ENCODE measurements at places on chromosomes 3 and 15.

- no peak for DNase-seq
Observed at GRCh38 chr3:122687298-122687697, 6.7 kb downstream of the PARP14 start.

GRCh38 chr3:196218155-196218712, 1.9 kb downstream of the SLC51A start:
- no peak for DNase-seq

DNA sequence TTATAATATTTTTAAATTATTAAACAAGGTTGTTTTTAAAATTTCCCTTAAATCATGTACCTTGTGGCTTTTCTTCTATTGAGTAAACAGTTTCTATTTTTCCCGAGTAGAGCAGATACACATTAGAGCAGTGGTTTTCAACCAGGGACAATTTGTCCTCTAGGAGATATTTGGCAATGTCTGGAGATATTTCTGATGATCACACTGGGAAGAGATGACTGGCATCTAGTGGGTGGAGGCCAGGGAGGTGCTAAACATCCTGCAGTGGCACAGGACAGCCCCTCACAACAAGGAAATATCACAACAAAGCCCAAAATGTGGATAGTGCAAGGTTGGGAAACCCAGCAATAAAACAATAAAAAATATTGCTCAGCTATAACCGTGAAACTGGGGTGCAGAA, 113.0 kb upstream of the PTPRG start:
- no peak for DNase-seq

- DNase-seq = no peak
Observed at GRCh38 chr3:181326637-181327223, 337.2 kb upstream of the DNAJC19 start.

DNA sequence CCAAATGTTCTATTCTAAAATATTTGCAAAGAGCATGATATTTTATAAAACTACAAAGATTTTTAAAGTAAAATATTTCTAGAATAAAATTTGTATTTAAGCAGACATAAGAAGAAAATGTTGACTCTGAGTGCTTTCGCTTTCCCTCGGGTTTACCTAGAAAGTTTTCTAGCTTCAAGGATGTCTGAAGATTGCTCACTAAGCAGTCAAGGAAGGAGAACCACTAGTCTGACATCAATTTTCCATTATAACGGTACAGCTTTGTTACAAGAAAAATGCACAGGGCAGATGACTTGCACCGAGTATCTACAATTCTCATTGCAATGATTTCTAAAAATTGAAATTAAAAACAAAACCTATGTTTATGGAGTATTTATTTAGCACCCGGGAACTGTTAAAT, 14.2 kb downstream of the GPR15 start:
- no peak for DNase-seq

DNA sequence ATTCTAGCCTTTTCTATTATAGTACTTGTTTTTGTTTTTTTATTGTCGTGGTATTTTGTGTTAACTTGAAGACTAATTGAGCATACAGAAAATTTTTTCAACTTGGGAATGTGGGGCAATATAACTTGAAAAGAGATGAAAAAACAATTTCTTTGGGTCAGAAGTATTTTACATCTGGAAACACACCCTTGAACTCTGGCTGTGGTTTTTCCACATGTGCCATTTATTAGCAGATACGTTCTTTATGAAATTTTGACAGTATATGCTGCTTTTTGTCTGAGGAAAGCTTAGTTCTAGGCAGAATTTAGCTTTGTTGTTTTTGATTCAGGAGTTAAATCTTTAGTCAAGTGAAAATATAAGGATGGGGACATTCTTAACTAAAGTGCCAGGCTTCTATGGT, 44.7 kb downstream of the TCF12 start:
- DNase-seq = no peak

GRCh38 chr3:139198929-139199328, 144.9 kb upstream of the MRPS22 start:
- DNase-seq = peak; percentile 19

GRCh38 chr3:111821891-111822290, 37.2 kb upstream of the PHLDB2 start:
- no peak for DNase-seq

- peak; percentile 88 for DNase-seq
Observed at GRCh38 chr3:52090131-52090932, 34.0 kb upstream of the DUSP7 start.

- DNase-seq = no peak
Observed at GRCh38 chr15:71261418-71261817, 146.1 kb downstream of the THSD4 start.

DNA sequence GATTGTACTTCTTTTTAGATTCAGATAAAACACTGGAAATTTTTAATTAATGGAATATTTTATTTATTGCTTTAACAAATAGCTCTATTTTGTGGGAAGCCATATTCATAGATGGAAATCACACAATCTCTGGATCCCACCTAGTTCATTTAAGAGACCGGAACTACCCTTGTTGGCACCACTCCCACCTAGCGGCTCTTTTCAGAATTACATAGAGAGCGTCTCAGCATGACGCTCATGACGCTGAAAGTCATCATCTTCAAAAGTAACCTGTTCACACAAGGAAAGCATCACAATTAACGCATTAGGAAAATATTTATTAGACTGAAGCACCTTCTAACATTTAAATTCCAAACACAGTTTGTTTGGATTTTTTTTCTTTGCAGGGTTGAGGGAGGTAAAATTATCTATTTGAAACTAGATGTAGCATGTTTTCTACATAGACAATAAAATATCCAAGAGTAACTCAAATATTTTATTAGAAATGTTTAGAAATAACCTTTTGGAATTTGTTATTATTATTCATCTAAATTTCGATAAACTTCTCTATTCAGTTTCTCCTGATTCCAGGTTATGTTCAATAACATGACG, 214.9 kb upstream of the ARRDC4 start:
- no peak for DNase-seq

DNA sequence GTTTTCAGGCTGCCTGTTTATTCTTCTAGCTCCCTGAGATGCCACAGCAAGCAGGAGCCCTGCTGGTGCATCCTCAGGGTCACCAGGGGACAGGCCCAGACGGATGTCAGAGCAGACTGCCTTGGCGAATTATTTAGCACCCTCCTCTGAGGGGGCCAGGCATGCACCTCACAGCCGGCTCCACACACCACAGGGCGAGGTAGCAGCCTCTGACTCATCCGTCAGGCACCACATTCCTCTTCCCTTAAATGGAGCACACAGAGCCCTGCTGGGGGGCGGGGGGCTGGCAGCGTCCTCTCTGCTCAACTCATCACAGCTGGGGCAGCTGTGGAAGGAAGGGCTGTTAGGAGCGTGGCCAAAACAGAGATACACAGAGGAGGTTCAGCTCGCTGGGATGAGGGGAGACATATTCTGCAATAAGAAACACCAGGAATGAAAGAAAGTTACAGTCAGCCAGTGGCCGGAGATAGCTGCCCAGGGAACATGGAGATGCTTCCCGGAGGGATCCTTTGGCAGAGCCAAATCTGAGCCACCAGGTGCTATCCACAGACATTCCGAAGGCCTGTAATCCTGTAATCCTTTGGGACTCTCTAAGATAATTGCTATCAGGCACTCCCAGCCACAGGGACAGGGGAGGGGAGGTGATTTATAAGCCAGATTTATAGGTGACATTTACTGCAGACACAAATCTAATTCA, 13.9 kb upstream of the PRICKLE2 start:
- peak; percentile 96 for DNase-seq

DNA sequence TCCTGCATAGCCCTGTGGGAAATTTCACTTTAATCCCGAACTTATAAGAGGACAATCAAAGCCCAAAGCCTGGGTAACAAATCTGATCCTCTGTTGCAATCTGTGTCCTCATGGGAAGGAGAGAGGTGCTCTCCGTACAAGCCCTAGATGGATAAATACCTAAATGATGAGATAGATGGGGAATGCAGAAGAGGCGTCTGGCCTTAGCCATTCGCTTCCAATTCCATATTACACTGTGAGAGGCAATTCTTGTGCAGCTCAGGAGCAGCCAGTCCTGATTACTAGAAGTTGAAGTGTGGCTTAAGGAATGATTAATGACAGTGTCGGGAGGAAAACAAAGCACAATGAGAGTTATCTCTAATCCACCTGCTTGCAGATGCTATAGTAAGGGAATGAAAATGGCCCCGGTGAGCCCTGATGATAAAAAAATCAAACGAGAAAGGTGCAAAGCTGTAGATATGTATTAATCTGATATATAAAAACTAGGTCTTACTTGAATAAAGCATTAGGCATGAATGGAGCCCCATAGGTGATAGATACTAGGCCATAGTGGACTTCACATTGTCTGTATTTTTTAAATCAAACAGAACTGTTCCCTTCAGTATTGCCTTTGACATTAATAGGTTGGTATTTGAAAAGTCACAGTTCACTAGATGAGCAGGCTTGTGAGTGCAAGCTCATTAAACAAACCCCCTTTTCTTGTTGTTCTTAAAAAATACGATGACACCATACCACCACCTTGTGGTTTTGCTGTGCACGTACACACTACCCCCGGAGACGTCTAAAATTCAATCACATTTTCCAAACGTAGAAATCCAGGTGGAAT, 54.2 kb upstream of the TMCO5A start:
- peak; percentile 67 for DNase-seq

DNA sequence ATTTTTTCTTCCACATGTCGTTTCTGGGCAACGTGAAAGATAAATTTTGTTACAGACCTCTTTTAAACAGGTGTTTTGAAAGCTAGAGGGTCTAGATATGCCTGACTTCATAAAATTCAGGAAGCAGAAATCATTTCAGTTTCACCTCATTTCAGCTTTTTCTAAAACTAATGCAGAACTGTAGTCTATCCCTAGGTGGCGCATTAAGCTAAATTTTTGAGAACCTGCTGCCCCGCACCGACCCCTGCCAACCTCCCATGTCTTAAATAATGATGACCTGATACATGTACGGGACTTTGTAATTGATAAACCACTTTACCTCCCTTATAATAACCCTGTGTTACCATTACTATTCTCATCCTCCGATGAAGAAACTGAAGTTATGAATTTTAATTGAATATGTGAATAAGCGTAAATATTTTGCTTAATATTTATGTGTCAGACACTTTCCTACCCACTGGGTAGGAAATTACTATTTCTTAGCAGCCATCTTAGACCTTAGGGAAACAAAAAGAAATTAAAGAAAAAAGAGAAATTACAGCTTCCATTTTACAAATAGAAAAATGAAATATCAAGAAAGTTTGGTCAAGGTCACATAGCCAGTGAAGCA, 78.7 kb upstream of the GCNT3 start:
- DNase-seq = peak; percentile 18

GRCh38 chr15:45993072-45993471, 358.2 kb downstream of the SQOR start:
- DNase-seq = no peak

GRCh38 chr15:67322481-67322880, 67.9 kb downstream of the IQCH start:
- no peak for DNase-seq

DNA sequence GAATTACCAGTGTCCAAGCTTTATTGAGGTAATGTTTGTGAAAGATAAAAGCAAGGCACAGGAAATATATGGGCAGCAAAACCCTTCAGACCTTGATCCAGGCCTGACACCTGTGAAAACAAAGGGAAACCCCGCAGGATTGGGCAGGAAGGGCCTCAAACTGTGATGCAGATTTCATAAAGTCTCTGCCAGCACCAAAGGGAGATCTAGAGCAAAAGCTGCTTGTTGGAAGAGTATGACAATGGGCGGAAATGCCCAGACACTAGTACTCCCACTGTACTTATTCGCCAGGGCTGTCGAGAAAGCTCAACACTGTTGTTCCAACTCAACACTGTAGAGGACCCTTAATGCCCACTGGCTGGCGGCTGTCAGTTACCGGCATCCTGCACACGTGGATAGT, 207.9 kb downstream of the CD47 start:
- no peak for DNase-seq

DNA sequence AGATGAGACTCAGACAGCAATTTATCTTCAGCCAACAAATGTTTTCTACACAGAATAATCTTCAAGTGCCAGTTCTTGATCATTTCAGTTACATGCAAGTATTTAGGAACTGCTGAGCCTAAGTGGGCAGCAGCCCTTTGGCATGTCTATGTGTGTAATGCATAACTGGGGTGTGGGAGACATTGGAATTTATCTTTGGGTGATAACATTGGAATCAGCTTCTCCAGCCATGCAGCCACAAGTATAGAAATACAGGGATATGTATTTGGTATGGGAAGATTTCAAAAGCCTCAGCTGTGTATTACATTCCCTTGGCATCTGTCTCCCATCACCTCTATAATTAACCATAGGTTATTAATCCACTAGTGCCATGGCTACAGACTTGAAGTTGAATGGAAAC, 63.4 kb upstream of the FOXP1 start:
- no peak for DNase-seq

- DNase-seq = no peak
Observed at GRCh38 chr15:90870354-90871138, 2.2 kb downstream of the FURIN start.

DNA sequence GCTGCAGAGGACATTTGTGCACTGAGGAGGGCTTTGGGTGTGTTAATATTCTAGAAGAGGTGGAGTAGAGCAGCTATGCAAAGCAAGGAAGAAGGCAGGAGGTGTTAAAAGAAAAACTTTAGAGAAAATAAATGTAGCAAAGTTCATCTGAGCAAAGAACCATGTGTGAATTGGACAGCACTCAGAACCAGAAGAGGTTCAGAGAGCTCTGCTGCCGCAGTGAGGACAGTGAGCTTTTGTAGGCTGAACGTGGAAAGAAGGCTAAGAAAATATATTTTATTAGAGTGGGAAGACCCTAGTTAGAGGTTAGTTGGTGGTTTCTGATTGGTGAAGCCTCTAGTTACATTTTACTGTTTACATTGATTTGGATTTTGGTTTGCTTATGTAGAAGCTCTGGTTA, 50.7 kb downstream of the ST6GAL1 start:
- no peak for DNase-seq

DNA sequence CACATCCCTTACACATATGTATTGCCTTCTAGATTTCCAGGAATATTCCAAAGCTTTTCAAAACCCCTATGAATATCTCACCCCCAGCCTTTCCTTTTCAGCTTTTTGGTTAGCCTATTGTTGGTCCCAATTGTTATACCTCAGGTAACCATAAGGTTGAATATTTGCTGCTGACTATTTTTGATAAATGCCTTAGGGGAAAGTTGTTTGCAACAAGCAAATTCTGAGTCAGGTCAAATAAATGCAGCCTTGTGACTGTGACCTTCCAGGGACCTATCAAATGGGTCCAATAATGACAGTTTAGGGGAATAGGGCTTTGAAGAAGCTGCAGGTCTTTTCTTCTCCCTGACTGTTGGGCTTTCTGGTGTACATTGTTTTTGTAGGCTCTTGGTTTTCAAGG, 699.7 kb downstream of the NTRK3 start:
- no peak for DNase-seq

- DNase-seq = no peak
Observed at GRCh38 chr3:114147251-114147650, 31.6 kb downstream of the DRD3 start.

GRCh38 chr3:170528726-170529125, 57.1 kb downstream of the SLC7A14 start:
- no peak for DNase-seq

- DNase-seq = peak; percentile 91
Observed at GRCh38 chr3:8869613-8870012, 93.7 kb downstream of the RAD18 start.

- no peak for DNase-seq
Observed at GRCh38 chr3:89113344-89113743, 5.9 kb downstream of the EPHA3 start.

GRCh38 chr3:177554895-177555759, 357.8 kb upstream of the TBL1XR1 start:
- DNase-seq = peak; percentile 84

Measured in AG08395 (cell line).